ENCODE measurements at places on chromosomes 5 and 9.

DNA sequence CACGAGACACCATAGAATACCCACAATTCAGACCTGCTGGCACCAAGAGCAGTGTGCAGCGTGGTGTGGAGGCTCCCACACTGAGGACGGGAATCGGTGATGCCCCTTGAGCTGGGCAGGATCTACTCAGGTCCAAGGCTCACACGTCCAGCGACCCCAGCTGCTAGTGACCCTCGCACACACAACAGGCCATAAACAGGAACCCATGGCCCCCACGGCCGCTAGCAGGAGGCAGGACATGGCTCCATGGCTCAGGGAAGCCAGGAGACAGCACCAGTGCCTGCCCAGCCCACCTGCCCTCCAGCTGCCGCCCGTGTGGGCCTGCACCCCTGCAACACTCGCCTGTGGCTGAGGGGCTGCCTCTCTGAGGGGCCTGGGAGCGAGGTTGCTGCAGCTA is 43.4 kb upstream of the SLC9A3 start:
- DNase-seq, result no peak

DNA sequence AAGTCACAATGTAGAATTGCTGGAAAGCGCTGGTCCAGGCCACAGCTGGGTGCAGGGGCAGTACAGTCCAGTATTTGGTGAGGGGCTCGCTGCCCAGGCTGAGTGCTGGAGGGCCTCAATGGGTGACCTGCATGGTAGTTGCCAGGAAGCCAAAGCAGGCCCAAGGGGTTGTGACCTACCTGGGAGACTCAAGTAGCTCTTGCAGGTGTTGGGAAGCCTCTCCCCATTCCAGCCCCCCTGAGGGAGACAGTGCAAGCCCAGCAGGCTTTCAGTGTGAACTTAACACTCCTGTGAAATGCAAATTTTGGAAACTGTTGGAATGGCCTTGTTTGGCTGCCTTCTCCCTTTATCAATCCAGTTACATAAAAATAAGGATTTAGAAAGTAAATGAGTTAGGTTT is 13.9 kb downstream of the KDM4C start:
- no peak for DNase-seq

GRCh38 chr5:160520609-160521391 is 99.1 kb downstream of the PTTG1 start:
- DNase-seq, result no peak

DNA sequence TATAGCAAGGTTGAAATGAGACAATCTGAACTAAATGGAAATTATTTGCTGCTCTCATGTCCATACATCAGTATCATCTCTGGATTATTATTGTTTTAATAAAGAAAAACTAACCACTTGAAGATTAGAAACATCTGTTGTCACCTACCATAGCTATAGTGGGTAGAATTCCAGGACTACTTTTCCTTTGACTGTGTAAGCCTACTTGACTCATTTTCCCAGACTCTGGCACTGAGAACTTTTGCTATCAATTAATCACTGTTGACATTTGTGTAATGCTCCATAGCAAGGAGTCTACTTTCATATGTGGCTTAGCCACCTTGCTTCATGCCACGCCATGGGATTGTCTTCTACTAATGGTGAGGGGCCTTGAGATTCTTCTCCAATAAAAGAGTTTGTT is 59.9 kb upstream of the ARRDC3 start:
- no peak for DNase-seq

GRCh38 chr9:116151199-116151598 is 2.4 kb upstream of the PAPPA start:
- no peak for DNase-seq

DNA sequence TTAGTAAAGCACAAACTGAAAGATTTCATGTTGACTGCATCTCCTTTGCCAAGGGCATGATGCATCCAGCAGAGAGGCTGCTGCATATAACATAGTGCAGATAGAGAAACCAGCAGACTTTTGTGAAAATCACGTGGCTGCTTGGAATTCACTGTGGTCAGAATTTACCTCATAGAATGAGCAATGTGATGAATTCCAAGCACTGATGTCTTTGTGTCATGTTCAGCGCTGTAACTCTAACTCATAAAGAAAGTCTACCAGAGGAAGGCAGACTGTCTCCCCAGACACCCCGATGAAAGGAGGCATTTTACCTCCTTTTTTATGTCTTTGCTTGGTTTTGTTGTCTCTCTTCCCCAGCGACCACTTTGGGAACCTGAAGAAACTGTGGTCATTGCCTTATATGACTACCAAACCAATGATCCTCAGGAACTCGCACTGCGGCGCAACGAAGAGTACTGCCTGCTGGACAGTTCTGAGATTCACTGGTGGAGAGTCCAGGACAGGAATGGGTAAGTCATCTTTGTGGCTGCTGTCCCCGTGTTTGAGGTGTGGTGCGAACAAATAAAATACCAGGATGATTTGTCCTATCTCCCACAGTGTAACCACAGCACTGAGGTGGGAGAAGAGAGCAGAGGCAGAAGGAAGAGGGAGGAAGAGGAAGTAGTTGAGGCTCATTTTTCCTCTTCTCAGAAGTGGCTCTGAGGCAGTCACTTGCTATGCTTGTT is 42.0 kb downstream of the ITK start:
- no peak for DNase-seq

DNA sequence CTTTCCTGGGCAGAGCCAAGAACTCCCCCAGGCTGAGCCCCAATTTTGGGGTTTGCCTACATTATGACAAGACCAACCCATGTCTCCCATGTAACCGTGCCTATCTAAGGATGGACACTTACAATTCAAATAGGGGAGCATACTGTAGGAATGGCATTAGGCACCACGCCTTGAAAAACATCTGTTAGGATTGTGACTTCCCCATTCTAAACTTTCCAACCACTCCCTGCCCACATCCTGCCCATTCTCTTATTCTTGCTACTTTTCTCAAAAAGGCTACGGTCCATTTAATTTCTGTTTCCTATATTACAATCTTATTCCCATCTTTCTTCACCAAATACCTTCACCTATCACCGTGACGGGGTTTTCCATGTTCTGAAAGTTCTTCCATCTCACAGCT is 99.2 kb downstream of the LPAR1 start:
- no peak for DNase-seq

GRCh38 chr9:6184749-6185645 is 30.6 kb upstream of the IL33 start:
- no peak for DNase-seq

GRCh38 chr5:67648201-67648671 is 451.6 kb upstream of the CD180 start:
- DNase-seq, result peak; percentile 99

- no peak for DNase-seq
Measured at GRCh38 chr9:34493972-34494535, 28.7 kb downstream of the ENHO start.

- no peak for DNase-seq
Measured at GRCh38 chr9:87671925-87672324, 54.0 kb upstream of the CTSL start.

GRCh38 chr5:78841767-78842166 is 143.3 kb downstream of the ARSB start:
- DNase-seq, result no peak

- DNase-seq, result no peak
Measured at GRCh38 chr5:138920181-138920580, 45.0 kb upstream of the LRRTM2 start.

- peak; percentile 42 for DNase-seq
Measured at GRCh38 chr9:91426123-91426745, 2.6 kb upstream of the NFIL3 start.

- no peak for DNase-seq
Measured at GRCh38 chr9:128927731-128928411, 7.1 kb downstream of the PHYHD1 start.

DNA sequence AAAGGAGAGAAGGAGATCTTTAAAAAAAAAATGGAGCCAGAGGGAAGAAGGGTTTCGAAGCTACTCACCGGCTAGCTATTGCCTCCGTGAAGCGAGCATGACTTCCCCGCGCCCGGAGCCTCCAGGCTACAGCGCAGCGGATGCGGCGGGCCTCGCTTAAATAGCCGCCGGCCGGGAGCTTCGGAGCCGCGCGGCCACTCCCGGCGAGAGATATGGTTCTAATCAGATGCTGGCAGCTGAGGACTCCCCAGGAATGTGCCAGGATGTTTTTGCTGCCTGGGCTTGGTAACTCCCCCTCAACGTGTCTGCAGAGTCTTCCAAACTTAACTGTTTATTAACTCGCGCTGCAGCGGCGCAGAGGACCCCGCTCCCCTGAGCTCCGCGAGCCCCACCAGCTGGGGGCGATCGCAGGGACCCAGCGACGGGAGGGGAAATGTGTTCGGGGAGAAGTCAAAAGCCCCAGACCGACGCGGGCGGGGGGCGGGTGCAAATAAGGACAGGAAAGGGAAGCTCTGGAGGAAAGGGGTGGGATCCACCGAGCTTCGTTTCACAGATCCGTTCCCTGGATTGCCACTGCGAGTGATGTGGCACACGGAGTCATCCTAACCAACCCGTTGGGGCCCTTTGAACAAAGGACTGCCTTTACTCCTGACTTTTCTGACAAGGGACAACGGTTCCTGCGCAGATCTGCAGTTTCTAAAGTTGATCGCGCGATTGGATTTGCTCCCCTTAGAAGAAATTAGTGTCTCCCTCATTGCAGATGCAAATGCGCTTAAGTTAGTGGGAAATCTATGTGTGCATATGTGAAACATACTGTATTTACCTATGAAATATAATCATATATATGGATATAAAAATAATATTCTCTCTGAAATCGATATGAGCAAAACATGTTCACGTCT is at the start of gene DAB2:
Gene DAB2 (minus strand): TSS at position 245 of the 902 bp plus-strand sequence. CDS start 30,660 bp downstream, outside the sequence.
- peak; percentile 94 for DNase-seq

DNA sequence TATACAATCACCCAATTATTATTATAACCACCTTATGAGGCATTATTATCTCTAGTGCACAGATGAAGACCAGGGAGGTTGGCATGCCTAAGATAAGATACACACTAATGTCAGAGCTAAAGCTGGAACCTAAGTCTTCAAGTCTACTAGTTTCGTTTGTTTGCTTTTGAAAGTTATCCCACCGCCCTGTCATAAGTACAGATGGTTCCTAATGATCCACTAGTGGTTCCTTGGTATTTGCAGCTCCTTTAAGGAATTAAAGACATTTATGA is 14.1 kb downstream of the NDUFA8 start:
- DNase-seq, result no peak

DNA sequence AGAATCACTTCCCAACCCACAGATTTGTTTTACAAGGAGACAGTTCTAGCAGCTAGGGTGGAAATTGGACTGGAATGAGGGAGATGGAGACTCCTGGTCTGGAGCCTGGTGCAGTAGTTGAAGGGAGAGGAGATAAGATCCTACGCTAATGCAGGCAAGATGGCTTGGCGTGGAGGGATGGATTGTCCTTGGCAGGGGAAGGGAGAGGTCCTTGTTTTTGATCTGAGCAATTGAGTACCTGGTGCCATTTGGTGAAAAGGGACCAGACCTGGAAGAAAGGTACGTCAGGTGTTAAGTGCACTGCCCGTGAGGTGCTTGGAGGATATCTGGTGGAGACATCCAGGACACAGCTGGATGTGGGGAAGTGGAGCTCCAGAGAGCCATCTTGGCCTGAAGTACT is 35.7 kb downstream of the ANGPTL2 start:
- DNase-seq, result no peak

- no peak for DNase-seq
Measured at GRCh38 chr9:128408963-128409431, 11.7 kb upstream of the CERCAM start.

DNA sequence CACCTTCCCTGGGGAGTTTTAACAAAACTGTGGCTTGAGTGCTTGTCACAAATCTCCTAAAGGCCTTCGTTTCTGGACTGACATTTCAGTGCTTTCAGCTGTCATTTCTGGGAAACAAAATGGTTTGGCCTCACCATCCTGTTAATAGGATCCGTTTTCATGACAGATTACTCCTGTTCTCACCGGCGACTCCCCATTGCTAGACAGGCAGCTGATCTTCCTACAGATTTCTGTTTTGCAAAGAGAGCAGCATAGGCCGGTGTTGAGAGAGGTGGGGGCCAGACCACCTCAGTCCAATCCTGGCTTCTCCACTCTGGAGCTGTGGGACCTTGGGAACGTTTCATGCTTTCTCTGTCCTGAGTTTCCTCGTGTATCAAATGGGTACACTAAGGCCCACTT is 75.5 kb upstream of the OTULINL start:
- no peak for DNase-seq

GRCh38 chr9:114226246-114227055 is 71.1 kb downstream of the COL27A1 start:
- no peak for DNase-seq

DNA sequence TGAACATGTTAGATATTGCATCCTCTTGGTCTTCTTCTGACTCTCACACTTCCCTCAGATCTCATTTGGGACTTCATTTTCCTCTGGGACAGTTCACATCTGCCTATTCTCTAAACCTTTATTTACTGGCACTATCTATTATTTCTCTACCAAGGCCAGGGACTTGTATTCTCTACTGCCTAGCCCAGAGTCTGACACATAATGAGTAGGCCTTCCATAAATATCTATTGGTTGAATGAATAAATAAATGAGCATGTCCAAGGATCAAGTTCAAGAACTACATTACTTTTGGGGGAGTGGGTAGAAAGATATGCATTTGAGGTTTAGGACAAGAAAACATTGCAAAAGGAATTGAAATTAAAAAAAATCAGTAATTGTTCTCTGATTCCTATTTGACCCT is 250.3 kb downstream of the TRIM32 start:
- no peak for DNase-seq

- no peak for DNase-seq
Measured at GRCh38 chr5:179115845-179116524, 55.8 kb downstream of the ZNF354C start.

DNA sequence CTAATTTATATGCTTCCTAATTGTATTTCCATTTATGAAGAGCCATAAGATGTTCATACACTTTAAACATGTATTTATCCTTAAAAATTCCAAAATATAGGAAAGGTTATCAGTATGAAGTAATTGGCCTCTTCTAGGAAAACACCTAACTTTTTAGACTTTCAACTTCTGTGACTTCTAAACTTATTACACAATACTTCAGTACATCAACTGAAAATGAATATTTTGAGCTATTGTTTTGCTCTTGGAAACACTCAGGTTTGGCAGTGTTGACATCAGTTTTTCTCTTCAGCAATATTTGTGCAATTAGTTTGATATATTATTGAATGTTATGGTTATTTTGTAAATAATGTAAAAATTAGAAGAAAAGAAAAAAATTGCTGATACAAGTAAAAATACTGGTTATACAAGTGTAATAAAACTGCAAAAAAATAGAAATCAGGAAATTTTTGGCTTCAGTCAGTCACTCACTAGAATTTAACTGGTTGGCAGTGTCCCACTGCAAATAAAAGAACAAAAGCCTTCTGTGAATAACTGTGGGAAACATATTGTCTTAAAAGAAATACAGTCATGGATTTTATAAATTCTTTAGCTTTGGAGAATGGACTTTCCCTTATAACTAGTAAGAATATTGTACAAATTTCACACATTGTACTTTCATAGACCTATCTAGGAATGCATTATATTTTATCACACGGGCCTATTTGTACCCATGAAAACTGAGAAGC is 635.9 kb downstream of the TLE1 start:
- DNase-seq, result no peak

Measured in skin of body (tissue), 3 donors.